Kidney (tissue), 22 donors: ENCODE measurements at places on chromosomes 6 and 20. TPM values are rescaled to one million over a fixed set of nuclear protein-coding genes. Genes with fewer than 3 reads are reported as not detected.

DNA sequence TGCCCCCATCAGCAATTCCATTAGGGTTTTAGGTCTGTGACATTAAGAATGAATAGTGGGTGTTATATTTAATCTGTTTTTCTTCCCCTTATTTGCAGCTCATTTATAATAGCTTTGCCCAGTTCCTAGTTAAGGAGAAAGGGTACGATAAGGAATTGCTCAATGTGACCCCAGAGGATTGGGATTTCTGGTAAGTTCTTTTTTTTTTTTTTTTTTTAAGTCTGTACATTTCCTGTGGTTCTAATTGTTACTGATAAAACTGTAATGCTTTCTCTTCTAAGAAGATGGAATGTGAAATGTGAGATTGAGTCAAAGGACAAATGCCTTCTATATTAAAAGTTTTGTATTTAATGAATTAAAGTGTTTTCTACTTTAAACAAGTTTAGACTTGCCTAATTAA lies 5.5 kb downstream of the NT5DC1 start:
- DNase-seq, result no peak

- DNase-seq, result no peak
Observed at GRCh38 chr6:142756215-142756630, 188.8 kb downstream of the HIVEP2 start.

DNA sequence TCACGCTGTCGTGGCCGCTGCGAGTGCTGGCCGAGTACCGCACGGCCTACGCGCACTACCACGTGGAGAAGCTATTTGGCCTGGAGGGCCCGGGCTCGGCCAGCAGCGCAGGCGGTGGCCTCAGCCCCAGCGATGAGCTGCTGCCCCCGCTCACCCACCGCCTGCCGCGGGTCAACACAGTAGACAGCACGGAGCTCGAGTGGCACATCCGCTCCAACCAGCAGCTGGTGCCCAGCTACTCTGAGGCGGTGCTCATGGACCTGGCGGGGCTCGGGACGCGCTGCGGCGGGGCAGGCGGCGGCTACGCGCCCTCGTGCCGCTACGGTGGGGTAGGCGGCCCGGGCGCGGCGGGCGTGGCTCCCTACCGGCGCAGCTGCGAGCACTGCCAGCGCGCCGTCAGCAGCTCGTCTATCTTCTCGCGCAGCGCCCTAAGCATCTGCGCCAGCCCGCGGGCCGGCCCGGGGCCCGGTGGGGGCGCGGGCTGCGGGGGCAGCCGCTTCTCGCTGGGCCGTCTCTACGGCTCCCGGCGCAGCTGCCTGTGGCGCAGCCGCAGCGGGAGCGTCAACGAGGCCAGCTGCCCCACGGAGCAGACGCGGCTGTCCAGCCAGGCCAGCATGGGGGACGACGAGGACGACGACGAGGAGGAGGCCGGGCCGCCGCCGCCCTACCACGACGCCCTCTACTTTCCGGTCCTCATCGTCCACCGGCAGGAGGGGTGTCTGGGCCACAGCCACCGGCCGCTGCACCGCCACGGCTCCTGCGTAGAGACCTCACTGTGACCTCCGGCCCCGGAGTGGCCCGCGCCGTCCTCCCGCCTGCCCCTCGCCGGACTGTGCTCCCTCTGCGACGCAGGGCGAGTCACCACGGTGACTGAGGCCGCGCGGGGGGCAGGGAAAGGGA lies 5.7 kb downstream of the TMEM151B start:
- DNase-seq, result peak; percentile 62

- DNase-seq, result no peak
Observed at GRCh38 chr20:63430891-63431290, 41.6 kb downstream of the KCNQ2 start.

- no peak for DNase-seq
Observed at GRCh38 chr20:9027626-9028025, 41.3 kb upstream of the PLCB4 start.

GRCh38 chr6:155993240-155993639 lies 537.6 kb upstream of the NOX3 start:
- DNase-seq, result no peak

Gene POM121L2
- polyA plus RNA-seq, result not detected

Gene TGM6
- polyA plus RNA-seq, result not detected

Gene ELOVL2
- polyA plus RNA-seq, result not detected
